ENCODE measurements at places on chromosomes 7 and 10.

- no peak for DNase-seq
Measured at GRCh38 chr7:18845700-18846099, 271.7 kb downstream of the TWIST1 start.

- no peak for DNase-seq
Measured at GRCh38 chr10:18665815-18666558, 6.8 kb downstream of the ARL5B start.

DNA sequence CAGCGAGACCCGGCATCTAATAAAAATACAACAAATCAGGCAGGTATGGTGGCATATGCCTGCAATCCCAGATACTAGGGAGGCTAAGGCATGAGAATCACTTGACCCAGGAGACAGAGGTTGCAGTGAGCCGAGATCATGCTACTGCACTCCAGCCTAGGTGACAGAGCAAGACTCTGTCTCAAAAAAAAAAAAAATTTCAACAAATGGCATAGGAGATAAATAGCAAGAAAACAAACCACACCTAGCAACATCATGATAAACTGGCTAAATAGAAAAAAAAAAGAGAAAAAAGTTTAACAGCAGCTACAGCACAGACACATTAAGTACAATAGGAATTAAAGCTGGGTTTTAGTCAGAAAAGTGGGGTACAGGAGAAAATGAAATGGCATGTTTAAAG is 1034.6 kb upstream of the LRRN3 start:
- no peak for DNase-seq

GRCh38 chr10:13743101-13743693 is 156.4 kb downstream of the PRPF18 start:
- DNase-seq: peak; percentile 82

GRCh38 chr10:876438-876837 is 55.1 kb downstream of the LARP4B start:
- no peak for DNase-seq

GRCh38 chr7:76347710-76348109 is 11.1 kb downstream of the YWHAG start:
- no peak for DNase-seq

GRCh38 chr7:155545348-155545747 is 1.0 kb downstream of the CNPY1 start:
- DNase-seq: no peak

DNA sequence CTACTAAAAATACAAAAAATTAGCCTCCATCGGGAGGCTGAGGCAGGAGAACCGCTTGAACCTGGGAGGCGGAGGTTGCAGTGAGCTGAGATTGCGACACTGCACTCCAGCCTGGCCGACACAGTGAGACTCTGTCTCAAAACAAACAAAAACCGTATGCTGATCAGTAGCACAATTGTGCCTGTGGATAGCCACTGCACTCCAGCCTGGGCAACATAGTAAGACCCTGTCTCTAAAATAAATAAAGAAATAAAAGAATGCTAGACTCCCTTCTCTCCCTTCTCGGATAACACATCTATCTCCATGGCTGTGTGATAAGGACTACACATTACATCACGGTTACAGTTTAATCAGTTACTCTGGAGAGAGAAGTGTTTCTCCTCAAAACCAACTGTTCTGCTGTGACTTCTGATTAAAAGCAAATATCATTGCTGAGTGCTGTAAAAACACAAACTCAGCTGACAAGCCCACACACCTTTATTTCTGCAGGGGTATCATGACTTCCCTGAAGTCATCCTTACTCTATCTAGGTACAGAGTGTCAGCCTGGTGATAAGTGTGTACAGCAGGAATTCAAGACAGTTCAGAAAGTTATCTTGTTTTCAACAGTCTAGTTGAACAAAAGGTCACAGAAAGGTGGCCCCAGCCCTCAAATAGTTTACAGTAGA is 5.3 kb upstream of the ARHGAP19 start:
- DNase-seq: no peak

- DNase-seq: peak; percentile 94
Measured at GRCh38 chr7:102425639-102426267, 7.6 kb upstream of the ORAI2 start.

- DNase-seq: no peak
Measured at GRCh38 chr10:47331954-47332353, 9.7 kb downstream of the GDF2 start.

GRCh38 chr7:81333004-81333403 is 414.2 kb upstream of the SEMA3C start:
- DNase-seq: no peak

GRCh38 chr10:103715430-103715829 is 139.9 kb downstream of the SH3PXD2A start:
- DNase-seq: no peak

DNA sequence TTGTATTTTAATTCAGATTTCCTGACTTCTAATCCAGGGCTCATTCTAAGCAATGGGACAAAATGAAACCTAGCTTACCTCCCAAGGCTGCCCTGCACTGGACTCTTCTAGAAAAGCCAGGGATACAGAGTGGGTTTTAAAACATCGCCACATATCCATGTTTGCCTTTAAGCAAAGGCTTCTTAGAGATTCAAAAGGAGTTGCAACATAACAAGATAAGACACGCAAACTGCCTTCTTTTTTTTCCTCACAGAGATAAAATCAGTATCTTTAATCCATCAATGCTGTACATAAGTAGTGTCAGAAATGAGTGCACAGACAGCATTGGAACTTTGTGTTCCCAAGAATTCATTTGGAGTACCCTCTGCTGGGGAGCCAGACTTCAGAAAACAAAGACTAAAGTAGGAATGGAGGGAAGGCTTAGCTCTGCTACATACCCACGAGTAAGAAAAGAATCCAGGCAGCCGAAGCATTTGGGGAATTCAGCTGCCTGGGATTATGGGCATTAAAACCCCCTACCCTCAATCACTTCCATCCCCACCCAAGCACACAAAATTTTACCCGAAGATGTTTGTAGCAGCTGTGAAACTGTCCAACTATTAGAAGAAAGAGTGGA is 427.8 kb downstream of the ARL4A start:
- DNase-seq: no peak

- no peak for DNase-seq
Measured at GRCh38 chr10:66167816-66168215, 758.0 kb upstream of the LRRTM3 start.

DNA sequence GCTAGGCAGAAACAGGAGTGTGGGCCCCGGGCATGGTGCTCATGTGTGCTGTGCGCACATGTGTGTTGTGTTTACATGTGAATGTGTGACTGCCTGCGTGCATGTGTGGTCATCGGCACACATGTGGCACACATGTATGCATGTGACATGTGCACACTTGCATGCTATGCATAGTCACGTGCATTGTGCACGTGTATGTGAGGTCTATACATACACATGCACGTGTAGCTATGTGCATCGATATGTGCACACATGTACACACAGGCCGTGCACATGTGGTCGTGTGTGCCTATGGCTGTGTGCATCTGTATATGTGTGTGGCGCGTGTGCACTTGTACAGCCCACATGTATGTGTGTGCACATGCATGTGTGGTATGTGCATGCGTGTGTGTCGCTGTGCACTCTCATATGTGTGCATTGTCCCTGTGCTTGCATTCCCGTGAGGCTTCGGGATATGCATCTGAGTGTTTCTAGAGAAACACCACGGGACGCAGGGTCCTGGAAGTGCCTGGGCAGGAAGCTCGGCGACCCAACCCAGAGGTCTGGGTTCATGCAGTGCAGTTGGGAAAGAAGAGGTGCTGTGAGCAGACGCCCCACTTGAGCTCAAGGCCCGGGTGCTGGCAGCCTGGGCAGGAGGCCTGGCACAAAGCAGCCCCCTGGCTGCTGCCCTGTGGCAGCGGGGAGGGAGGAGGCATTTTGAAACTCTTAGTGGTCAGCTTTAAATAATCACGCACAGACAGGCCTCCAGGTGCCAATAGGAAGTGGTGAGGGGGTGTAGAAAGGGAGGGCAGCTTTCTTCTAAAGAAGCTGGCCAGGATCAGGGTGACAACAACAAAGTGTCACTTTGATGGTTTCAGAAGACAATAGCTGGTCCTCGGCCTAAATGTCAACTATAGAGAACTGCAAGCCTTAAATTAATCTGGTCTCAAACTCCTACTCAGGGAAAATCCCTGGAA is 410.0 kb upstream of the MGMT start:
- peak; percentile 41 for DNase-seq

DNA sequence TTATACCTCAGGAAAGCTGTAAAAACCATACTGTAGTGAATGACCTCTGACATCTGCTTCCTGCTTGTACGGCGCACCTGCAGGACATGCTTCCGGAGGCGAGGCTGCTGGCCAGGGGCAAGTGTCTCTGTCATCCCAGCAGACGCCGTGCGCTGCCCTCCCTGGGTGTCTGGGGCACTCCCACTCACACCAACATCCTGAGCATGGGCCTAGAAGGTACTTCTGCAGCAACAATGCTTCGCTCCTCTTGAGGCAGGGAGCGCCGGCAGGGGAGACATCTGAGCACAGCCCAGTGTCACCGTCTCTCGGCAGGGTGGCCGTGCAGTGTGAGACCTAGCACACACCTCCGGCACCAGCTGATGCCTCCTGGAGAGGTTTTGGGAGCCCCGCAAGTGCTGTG is 269.2 kb downstream of the MAD1L1 start:
- no peak for DNase-seq

GRCh38 chr10:5318148-5318547 is 46.6 kb upstream of the UCN3 start:
- no peak for DNase-seq

GRCh38 chr7:111018447-111018846 is 72.5 kb upstream of the LRRN3 start:
- DNase-seq: no peak

DNA sequence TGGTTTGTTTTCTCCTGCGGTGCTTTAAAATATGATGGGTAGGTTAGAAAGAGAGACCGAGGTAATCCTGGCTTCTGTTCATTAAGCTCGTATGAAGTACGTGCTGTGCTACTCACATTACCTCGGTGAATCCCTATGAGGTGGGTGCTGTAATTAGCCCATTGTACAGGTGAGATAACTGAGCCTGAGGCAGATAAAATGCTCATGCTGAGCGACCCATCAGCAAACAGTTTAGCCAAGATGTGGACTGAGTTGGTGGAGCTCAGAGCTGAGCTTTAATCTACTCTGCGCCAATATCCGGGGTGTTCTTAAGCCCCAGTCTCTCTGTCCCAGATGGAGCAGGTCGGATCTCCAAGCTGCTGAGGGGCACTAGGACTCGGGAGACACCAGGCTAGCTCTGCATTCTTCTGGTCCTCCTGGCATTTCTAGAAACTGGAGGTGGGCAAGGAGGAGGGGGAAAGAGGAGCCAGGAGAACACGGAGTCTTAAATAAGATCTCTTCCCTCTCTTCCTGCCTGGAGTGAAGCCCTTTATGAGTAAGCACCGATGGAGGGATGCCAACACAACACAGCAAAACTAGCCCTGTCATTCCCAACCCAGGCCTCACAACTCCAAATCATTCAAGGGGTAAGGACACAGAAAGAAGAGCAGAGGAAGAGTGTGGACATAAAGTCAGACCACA is 458.5 kb downstream of the KCNMA1 start:
- DNase-seq: no peak

DNA sequence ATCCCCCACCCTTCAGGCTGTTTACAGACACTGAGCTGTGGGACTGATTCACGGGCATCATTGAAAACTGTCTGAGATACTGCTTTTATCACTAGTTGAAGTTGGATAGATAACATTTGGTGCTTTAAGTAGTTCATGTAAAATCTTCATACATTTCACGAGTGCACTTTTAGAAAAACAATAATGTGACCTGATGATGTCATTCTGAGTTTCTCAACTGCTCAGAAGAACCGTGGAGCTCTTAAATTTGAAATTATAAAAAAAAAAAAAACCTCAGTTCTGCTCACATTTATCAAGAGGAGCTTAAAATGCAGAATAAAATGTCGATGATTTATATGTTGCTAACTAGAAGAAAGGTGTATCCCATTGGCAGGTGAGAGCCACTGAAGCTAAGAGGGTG is 81.5 kb downstream of the GALNT11 start:
- no peak for DNase-seq

- DNase-seq: no peak
Measured at GRCh38 chr10:71712572-71713134, 6.9 kb downstream of the C10orf105 start.

GRCh38 chr7:142882338-142882678 is 3.2 kb downstream of the TRPV6 start:
- DNase-seq: no peak

DNA sequence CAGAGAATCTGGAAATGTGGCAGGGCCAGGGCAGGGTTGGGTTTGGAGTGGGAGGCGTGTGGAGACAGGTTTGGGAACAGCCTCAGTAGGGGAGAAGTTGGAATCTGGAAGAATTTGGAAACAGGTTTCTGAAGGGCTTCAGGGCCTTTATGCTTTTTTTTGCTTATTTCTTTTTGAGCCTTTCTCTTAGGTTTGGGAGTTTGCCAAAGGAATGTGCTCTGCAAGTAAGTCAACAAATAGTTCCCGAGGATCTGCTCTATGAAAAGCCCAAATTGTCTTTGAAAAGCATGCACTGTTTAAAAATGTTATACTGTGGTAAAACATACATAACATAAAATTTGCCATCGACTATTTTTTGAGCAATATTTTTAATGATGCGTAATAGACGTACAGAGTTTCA is 86.7 kb upstream of the ADRB1 start:
- DNase-seq: no peak

DNA sequence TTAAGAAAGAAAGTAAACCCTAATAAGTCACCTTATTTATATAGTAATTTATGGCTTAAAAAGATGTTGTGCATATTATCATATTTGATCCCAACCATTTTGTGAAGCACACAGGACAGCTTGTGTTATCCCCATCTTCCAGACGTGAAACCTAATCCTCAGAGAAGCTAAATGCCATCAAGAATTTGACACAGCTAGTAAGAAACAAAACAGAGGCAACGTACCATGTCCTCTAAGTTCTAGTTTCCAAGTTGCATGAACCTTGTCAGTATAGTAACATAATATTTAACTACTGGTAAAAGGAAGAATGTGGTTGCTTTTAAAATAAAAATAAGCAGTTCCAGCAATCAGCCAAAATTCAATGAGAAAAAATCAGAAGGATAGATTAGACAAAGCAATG is 41.5 kb downstream of the PTN start:
- no peak for DNase-seq

DNA sequence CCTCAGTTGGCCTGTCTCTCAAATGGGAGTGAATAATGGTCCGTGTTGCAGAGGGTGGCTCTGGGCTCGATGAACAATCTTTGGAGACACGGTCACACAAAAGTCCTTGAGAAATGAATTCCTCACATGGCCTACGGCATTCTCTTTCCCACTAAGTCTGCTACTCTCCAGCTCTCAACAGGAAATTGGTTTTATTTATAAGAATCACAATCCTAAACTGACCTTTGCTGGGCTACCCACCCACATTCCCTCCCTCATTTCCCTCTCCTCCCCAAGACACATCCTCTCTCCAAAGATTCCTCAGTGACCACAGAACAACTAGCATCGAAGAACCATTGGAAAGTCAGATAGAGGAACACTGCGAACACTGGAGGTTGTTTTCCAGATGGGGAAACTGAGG is 4.7 kb downstream of the AFAP1L2 start:
- DNase-seq: no peak

- DNase-seq: no peak
Measured at GRCh38 chr7:94998266-94999068, 91.1 kb downstream of the PPP1R9A start.

GRCh38 chr7:16171928-16172327 is 249.4 kb downstream of the CRPPA start:
- DNase-seq: no peak

All from common myeloid progenitor, CD34-positive (primary cell).